ENCODE measurements at places on chromosomes 5 and 9. TPM values are rescaled to one million over a fixed set of nuclear protein-coding genes. Genes with fewer than 3 reads are reported as not detected.
A peak's percentile ranks its signal among the peaks of the same experiment; 100 is the strongest.

Gene FOXI1
- not detected for total RNA-seq

Gene ABO
- not detected for total RNA-seq

Gene PDZD2
- not detected for total RNA-seq

- DNase-seq: no peak
Observed at GRCh38 chr5:55557123-55557522, 22.4 kb upstream of the PLPP1 start.

Gene SLC22A5
- 6.1 TPM for total RNA-seq

- DNase-seq: no peak
Observed at GRCh38 chr9:132989414-132989996, 11.0 kb downstream of the GFI1B start.

DNA sequence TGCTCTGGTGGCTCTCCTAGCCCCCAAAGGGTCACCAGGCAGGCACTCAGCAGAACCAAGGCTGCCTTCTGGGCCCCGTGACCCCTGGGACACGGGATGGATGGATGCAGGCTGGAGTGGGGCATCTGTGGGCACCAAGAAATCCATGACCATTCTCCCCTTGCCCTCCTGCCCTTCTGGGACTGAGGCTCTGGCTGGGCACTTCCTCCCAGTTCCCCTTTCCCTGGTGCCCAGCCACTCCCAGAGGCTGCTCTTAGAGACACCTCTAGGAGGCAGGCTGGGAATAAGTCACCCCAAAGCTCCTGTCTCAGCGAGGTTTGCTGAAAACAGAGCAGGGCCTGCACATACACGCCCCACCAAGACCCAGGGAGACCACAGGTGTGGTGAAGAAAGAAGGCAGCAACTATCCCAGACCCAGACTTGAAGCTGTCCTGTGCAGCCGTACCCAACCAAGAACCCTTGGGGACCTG, 943 bp downstream of the STING1 start:
- DNase-seq: peak; percentile 74

Gene SLC6A3
- total RNA-seq: not detected

Gene KCNV2
- total RNA-seq: not detected

Gene PCDHA1
- total RNA-seq: 0.06 TPM

DNA sequence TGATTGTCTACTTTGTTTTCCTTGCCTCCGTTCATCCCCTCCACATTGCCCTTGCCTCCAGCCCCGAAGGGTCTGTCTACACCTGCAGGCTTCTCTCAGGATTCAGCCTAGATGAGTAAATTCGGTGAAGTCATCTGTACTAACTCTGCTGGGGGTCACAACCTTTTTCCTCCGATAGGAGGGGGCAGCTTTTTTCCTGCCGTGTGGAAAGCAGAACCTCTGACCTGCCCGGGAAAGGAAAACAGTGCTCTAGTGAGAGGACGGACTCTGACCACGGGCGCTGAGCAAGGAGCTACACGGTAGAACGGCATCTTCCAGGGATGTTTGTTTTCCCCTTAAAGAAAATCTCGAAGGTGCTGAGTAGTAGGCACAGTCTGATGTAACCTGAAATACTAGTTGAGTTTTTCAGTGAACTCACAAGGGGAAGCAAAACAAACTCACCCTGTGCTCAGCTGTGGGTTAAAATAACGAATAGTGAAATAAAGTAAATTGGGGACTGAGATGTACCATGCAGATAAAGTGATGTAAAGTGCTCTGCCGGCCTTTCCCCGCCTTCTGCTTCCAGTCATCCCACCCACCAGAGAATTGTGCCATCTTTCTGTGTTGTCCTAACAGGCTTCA, 281.8 kb downstream of the AOPEP start:
- DNase-seq: peak; percentile 71

- peak; percentile 87 for DNase-seq
Observed at GRCh38 chr9:37466037-37466709, 923 bp upstream of the ZBTB5 start.
